H9 (cell line): ENCODE measurements at places on chromosomes 5 and 9. TPM values are rescaled to one million over a fixed set of nuclear protein-coding genes. Genes with fewer than 3 reads are reported as not detected.

UBE2QL1 gene
- 0.11 and 0.15 TPM in 2 replicates for total RNA-seq

DNA sequence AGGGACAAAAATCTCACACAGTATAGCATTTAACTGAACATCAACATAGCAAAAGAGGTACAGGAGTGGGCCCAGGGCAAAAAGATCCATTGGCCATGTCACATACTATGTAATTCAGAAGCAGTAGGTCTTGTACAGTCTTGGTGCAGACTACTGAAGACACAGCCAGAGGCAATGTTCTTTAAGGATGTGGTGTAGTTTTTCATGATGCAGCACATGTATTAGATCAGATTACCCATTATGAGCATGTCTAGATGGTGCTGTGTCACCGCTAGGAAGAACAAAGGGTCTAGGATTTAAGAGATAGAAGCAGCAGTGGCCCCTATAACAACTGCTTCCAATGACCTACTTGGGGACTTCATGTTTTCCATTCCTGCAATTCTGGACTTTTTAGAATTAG lies 610.4 kb upstream of the MEF2C start:
- no peak for DNase-seq

- DNase-seq = no peak
Observed at GRCh38 chr5:65855766-65856315, 70.5 kb upstream of the ERBIN start.

DNA sequence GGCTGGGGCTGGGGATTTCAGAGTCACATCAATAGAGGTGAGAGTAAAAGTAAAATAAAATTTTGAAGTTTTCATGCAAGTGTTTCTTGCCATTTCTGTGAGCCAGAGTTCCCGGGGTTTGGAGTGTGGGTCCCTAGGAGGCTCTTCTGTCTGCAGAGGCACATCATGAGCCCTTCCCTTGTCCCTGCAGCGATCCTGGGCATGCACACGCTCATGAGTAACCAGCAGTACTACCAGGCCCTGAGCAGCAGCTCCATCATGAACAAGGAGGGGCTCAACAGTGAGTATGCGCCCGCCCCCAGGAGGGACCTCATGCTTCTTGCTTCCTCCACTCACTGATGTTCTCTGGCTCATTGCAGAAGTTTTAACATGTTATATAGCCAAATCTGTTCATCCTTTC lies 61.1 kb downstream of the TMOD1 start:
- DNase-seq = no peak

DNA sequence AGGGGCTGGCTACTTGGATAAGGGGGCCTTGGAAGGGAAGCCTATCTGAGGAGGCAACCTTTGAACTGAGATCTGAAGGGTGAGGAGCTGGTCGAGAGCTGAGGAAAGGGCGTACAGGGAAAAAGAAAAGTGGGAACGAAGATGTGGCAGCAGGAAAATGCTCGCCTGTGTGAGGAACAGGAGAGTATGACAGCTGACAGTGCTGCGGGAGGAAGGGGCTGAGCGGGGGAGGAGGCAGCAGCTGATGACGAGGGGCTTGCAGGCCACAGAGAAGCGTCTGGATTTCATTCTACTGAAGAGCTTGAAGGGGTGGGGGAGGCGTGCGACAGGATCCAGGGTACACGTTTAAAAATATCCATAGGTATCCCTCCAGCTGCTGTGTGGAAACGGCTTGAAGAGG lies 28.9 kb downstream of the SH3PXD2B start:
- DNase-seq = no peak
